ENCODE measurements at places on chromosomes 16 and 17.

GRCh38 chr16:58280846-58281301 is 14.0 kb downstream of the PRSS54 start:
- no peak for DNase-seq

DNA sequence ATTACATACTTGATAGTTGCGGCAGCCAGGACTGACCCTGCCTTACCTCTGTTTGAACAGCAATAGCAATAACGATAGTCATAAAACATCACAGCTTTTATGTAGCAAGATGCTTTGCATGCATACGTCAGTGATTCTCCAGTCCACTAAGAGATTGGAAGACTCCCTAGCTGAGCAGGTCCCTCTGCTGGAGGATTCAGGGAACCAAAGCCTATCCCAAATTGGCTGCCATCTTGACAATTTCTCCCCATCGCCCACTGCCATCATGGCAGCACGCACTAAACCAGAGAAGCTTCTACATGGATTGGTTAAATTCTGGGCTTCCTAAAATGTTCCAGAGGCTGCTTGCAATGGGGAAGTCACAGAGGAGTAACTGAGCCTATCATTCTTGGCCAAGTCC is 360.6 kb upstream of the XYLT1 start:
- no peak for DNase-seq

DNA sequence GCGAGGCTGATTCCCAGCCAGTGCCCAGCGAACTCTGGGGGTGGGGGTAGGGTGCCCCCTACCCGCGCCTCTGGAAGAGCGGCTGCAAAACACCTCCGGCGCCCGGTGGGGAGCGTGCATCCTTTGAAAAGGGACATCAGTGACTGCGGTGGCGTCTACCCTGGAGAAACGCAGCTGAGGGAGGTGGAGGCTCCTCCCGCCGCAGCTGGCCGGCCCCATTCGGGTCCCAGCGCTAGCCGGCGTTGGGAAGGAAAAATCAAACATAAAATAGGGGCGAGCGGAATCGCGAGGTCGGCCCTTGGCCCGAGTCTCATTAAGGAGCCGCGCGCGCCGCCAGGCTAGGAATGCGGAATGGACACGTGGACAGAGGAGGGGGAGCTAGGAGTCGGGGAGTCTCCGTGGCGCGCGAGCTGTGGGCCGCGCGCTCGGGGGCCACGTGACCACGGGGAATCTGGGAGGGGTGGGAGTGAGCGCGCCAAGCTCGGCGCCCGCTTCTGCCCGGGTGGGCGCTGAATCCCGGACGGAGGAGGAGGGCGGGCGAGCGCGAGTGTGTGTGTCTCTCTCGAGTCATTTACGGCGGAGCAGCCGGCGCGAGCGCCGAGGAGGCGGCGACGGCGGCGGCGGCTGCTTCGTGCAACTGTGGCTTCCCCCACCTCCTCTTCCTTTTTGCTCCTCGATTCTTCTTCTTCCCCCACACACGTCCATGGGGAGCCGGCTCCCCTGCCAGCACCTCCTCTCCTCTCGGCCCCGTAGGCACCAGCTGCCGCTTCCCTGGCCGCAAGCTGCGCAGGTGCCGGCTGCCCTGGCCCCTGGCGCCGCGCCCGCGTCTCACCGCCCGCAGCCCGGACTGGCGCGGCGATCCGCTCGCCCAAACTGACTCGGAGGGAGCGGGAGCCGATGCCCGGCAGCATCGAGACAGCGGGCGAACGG is at the start of gene TMEM132E:
TSS of gene TMEM132E (plus strand) at position 566 of the 930 bp plus-strand sequence. CDS start 1,495 bp downstream, outside the sequence.
- peak; percentile 68 for DNase-seq

GRCh38 chr17:41835800-41836549 is at the start of gene NT5C3B:
NT5C3B (minus strand) TSS chr17:41836232; CDS start chr17:41836193, 39 bp downstream.
- DNase-seq, result peak; percentile 17

- DNase-seq, result no peak
Observed at GRCh38 chr16:29789775-29790182, 772 bp upstream of the KIF22 start.

DNA sequence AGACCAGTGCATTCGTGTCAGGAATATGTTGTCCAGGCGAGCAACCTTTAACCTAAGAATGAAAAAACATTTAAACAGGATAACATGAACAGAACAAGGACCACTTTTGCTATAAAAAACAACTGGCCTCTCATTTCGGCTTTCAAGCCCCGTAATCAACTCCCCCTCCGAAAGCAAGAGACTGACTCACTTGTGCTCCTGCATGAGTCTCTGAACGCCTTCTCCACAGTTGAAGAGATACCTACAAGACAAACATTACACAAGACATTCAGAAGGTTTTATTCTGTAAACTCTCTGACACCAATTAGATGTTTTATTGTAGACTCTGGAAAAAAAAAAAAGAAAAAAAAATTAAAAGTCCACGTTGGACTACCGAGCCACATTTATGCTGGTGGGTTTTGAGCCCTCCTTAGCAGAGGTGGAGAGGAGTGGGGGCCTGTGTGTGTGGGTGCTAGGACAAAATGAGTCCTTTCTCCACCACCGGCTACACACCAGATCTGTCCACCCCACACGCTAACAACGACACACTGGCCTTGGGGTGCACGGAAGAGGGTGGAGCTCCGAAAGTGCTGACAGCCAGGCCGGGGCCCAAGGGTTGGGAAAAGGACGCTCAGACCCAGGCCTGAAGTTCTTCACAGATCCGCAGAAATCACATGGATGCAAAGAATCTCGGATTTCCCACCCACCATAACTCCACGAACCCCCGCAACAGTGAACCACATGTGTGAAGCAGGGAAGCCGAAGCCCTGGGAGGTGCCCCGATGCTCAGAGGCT is 759 bp downstream of the ELAC2 start:
- DNase-seq, result peak; percentile 38

DNA sequence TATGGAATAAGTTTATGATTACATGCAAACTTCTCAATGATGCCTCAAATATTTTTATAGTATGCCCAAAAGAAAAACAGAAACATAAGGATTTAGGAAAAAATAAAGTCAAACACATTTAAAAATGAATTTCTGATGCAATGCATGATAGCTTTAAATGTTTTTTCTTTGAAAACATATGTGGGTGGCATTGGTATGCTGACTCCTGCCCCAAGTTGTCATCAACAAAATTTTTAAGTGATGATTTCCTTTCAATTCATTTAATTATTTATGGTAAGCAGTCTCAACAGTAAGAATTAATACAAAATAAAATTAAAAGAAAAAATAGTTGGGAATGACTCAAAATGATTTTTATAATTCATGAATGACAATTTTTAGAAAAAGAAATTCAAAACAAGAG is 104.9 kb downstream of the CEP112 start:
- DNase-seq, result no peak

DNA sequence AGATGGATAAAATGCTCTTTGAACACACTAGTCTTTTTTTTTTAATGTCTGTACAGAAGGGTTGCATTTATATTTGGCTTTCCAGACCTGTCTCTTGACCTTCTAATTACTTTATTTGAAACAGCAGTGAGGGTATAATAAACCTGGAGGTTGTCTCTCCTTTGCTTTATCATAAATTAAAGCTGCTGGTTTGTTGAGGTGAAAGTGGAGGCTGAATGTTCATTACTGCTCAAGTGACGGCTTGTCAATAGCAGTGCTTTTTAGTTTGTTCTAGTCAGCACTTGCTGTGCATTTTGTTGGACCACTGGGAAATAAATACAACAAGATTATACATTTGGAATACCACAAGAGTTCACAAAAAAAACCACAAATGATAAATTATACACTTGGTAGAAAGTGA is 264.2 kb downstream of the IRX3 start:
- no peak for DNase-seq

DNA sequence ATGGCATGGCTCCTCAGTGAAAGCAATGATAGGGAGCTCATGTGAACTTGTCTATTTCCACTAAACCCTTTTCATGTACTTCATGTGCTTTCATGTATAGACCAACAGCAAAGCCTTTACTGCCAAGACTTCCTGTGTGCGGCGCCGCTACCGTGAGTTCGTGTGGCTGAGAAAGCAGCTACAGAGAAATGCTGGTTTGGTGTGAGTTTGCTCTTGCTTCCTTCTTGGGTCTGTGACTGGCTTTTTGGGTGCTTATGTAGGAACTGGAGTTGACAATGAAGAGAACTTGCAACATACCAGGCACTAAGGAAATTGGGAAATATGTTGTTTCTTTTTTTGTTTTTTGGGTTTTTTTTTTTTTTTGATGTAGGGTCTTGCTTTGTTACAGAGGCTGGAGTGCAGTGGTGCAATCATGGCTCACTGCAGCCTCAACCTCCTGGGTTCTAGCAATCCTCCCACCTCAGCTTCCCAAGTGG is 5.7 kb downstream of the SNX11 start:
- no peak for DNase-seq

DNA sequence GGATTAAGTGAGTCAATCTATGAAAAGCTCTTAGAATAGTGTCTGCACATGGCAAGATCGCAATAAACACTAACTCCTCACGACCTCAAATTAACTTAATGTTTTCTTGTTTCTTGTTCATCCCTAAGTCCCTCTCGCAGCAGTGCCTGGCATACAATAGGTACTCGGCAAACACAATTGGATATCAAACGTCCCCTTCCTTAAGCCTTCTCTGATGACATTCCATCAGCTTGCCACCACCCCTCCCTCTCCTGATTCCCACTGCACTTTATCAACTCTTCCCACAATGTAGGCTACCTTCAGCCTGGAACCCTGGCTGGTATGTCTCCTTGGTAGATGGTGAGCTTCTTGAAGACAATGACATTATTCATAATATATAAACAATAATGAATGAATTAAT is 33.3 kb downstream of the CCDC42 start:
- no peak for DNase-seq

- peak; percentile 14 for DNase-seq
Observed at GRCh38 chr17:48724251-48725003, 1.4 kb downstream of the PRAC2 start.

DNA sequence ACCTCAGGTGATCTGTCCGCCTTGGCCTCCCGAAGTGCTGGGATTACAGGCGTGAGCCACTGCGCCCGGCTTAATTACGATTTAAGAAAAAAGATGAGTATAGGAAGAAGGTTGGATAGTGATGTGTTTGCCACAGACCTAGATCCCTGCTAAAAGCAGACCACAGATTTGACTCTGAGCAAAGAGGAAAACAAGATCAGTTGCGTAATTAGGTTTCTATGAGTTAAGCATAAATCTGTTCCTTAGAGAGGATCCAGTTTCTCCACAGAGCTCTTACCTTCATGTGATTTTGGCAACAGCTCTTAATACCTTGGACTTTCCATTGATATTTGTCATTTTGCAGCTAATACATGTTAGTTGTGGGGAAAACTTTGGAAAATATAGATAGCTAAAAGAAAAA is 31.1 kb downstream of the CDH1 start:
- DNase-seq, result no peak

DNA sequence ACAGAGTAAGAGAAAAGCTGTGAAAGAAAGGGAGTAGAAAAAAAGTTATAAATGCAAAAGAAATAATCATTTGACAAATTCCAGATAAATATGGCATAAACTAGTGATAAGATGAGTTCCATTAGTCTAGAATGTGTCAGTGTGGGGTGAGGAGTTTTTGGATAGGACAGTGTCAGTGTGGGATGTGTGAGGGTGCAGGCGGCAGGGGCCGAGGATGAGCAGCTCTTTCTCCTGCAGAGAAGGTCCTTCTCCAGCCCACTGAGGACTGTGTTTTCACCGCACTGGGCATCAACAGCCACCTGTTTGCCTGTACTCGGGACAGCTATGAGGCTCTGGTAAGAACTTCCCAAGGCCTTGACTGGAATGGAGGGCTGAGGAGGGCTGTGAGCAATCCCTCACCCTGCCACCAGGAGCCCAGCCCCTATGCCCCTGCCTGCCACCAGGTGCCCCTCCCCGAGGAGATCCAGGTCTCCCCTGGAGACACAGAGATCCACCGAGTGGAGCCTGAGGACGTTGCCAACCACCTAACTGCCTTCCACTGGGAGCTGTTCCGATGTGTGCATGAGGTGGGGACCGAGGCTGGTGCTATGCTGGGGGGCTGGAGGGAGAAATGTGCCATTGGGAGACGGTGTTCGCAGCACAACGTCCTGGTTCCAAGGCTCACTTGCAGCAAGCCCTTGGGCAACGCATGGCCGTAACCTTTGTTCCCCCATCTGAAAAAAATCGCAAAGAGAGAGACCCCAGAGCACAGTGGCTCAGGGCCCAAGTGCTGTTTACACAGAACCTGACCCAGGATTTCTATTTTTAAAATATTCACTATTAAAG is 13.1 kb downstream of the RAPGEFL1 start:
- no peak for DNase-seq

GRCh38 chr17:74490716-74491115 is 24.3 kb downstream of the CD300A start:
- no peak for DNase-seq

DNA sequence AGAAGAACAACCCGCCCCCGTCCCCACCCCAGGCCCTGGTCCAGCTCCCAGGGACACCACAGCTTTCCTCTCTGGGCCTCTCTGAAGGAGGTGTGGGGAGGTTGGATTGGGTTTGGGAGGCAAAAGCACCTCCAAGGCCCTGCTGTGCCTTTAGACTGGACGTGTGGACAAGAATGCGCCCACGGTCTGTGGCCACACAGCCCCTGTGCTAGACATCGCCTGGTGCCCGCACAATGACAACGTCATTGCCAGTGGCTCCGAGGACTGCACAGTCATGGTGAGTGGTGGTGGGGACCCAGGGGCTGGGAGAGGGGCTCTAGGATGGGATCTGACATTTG is 3.0 kb downstream of the CORO1A start:
- no peak for DNase-seq

DNA sequence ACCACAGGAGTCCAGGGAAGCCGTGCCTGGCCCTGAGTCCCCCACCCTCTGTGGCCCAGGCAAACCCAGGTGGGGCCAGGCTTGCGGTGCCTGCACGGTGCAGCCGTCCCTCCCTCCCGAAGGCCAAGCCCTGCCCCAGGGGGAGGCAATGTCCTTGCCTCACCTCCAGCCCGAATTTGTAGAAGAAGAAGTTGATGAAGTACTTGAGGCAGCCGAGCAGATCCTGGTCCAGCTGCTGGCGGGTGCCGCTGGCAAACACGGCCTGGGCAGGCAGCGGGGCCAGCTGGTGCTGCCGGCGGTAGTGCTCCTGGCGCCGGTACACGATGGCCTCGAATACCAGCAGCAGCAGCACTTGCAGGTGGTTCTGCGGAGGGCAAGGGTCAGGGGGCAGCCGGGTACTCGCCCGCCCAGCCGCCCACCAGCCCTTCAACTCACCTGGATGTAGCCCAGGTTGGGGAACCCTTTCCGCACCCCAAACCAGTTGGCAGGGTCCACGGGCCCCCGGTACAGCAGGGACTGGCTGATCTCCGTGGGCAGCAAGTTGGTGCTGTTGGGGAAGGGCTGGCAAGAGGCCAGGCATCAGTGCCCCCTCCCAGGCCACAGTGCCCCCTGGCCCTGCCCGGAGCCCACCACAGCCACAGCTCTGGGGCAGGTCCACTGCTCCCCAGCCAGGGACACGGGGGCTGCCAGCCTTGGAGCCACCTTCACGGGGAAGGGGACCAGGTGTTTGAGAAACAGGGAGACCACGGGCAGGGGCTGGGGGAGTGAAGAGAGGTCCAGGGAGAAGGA is 26.1 kb downstream of the CTU2 start:
- no peak for DNase-seq
